ENCODE measurements at places on chromosomes 13 and 19. TPM values are rescaled to one million over a fixed set of nuclear protein-coding genes. Genes with fewer than 3 reads are reported as not detected.

- DNase-seq: no peak
These were observed 1.5 kb upstream of the NTN5 start for GRCh38 chr19:48674216-48674809.

DNA sequence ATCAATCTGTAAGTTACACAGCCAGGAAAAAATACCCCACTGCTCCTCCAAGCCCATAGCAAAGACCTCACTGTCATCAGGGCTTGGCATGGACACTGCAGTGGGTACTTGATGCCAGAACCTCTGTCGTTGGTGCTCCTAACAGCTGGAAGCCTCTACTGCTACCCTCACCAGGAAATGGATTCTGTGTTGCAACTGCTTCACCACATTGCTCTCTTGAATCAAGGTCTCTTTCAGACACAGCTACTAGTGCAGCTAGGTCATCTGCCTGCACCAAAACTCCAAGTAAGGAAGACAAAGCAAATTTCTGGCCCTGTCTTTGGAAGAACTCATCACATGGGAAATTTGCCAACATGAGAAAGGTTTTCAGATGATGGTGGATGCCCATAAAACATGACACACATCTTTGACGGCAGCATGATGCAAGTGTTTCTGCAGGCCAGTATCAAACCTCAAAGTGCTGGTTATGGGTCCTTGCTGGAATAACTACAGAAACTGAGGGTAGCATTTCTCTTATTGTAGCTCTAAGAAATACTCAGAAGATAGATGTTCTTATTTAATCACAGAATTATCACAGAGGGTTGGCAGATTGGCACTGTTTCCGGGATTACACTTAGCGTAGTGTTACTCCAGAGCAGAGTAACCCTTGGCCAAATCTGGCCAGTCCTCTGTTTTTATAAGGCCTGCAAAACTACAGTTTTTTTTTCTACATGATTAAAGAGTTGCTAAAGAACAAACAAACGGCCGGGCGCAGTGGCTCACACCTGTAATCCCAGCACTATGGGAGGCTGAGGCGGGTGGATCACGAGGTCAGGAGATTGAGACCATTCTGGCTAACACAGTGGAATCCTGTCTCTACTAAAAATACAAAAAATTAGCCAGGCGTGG, 12.9 kb upstream of the PCCA start:
- DNase-seq: no peak

The NKPD1 gene
- total RNA-seq: 1.4 TPM

DNA sequence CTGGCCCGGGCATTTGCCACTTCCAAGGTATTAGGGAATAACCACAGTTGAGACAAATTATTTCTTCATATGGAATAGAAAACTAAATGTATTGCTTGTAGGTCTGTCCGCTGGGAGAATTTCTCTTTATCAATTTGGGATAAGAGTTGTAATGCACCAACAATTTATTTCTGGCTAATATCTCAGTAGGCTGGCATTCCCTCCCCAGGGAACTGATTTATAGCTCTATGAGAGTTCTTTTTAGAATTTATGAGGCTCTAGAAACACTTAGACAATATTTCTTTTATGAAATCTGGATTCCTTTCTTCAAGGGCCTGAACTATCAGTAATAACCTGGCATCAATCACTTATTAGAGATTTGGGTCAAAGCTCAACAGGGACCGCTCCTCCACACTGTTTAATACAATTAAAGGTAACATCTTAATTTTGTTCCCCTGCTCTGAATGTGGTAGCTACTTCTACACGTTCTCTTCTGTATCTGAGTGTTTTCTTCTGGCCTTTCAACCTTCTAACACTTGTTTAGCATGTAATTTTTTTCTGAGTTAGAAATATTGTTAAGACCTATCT, 857.4 kb upstream of the PRR20A start:
- no peak for DNase-seq

The ANGPTL8 gene
- total RNA-seq: not detected

The SIGLEC5 gene
- 0.74 TPM for total RNA-seq

DNA sequence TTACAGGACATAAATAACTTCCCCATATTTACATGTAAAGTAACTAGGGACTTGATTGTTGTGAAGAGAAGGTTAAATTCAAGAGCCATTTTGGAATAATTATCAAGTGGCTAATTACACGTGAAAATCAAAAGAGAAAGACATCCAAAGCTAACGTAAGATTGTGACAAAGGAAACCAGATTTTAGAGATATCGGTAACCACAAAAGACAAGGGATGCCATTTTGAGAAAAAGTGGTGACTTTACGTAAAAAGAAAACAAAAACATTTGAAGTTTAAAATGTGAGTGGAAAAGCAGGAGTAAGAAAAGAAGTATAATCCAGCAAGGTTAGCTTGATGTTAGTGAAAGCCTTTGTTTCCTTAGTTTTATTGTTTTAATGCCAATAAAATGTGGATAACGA, 10.9 kb upstream of the VWA8 start:
- DNase-seq: no peak

DNA sequence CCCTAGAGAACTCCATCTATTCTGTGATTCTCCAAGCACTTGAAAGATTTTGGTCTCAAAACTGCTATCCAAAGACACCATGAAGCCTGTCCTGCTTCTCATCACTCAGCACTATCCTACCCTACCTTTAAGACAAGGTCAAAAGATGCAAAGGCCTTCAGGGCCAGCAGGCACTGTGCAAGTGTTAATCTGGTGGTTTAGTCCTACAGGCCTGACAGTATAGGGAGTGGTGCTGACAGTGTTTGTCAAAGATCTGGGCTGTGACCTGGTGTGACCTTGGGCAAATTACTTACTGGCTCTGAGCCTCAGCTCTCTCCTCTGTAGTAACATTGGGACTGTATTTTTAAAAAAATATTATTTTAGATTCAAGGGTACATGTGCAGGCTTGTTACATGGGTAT, 28.0 kb downstream of the SIAH3 start:
- DNase-seq: no peak

The USHBP1 gene
- not detected for total RNA-seq

DNA sequence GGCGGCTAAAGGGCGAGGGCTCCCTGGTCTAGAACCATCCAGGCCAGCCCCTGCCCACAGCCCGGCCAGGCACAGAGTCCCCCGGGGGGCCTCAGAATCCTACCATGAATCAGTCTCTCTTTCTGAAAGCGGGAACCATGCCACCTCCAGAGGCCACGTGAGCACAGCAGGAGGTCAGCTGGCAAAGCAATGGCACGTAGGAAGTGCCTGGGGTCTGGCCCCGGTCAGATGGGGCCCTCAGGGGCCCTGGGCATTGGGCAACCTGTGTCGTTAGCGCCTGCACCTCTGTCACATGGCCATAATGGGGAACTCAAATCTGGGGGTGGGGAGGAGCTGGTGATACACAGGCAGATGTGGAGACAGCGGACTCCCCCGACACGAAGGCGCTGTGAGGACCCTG, 8.8 kb downstream of the MFSD12 start:
- no peak for DNase-seq

DNA sequence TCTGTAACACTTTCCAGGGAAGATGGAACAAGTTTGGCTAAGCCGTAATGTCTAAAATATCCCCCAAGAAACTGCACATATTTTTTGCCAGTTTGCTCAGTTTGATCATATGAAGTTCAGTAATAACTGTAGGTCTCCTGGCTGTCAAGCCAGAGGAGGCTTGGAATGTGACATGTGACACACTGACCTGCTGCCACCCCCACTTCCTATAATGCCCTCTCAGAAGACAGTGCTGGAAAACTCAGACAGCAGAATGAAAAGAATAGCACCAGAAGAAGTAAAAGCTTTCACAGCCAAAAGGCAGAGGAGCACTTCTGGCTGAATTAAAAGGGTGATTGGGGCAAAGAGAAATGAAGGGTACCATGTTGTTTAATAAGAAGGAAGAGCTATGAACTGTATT, 67.4 kb upstream of the UBAC2 start:
- no peak for DNase-seq

The ADPRHL1 gene
- total RNA-seq: 1.4 TPM

GRCh38 chr13:102682727-102683126, 12.1 kb downstream of the METTL21C start:
- DNase-seq: no peak

GRCh38 chr13:44368062-44368591, 5.5 kb upstream of the SERP2 start:
- peak; percentile 28 for DNase-seq

The S1PR4 gene
- total RNA-seq: not detected

DNA sequence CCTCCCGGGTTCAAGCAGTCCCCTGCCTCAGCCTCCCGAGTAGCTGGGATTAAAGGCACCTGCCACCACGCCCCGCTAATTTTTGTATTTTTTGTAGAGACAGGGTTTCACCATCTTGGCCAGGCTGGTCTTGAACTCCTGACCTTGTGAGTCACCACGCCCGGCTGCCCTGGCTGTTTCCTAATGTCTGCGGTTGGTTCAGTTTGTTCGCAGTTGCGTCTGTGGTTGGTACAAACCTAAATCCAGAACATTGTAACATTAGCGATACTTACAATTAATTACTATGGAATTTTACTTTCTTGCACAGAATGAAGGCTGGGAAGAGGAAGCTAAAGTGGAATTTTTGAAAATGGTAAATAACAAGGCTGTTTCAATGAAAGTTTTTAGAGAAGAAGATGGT, 38.1 kb downstream of the RNF17 start:
- peak; percentile 64 for DNase-seq

The TEX26 gene
- not detected for total RNA-seq

DNA sequence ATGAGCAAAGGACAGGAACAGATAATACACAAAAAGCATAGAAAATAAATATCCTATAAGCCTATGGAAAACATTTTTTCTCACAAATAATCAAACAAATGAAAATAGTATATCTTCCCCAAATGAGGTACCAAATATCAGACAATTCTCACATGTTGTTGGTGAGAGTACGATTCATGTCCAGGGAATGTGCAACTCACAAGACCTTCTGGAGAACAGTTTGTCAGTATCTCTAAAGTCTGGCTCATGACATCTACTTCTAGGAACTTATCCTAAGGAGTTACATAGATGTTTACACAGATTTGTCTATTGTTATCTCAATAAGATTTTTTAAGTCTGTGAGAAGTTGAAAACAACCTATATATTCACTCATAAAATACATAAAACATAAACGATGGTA, 80.3 kb upstream of the ARHGEF7 start:
- no peak for DNase-seq

DNA sequence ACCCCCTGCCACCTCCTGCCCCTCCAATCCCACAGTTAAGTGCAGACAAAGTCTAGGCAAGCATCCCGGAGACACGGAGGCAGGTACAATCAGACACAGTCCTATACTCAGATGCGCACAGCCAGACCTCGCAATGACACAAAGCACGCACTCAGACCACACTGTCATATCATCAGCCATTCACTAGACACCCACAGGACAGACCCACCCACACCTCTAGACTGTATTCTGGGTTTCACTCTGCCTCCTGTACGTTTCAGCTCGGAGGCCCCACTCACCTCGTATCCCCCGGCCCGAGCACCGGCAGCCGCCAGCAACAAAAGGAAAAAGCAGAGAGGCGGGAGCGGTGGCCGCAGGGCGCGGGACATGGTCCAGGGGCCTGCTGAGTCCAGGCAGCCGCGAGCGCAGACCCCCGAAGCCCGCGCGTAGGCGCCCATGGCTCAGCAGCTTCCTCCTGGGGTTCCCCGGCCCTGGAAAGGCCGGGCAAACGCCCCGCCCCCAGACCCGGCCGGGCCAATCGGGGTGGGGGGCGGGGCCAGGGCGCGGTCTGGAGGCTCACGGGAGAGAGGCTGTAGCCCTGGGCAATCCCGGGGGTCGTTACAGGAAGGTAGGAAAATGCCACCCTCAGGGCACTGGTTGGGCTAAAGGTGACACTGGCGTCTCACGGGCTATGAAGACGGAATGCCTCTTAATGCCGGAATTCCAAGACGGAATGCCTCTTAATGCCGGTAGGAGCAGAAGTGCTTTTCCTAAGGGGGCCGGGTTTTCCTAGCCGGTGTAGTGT, at the start of the genes MAN2B1 and WDR83:
Gene MAN2B1, minus strand, starts transcription at position 478 of the 784 bp plus-strand sequence. Its CDS starts 41 bp downstream, at position 437.
Gene WDR83, plus strand, starts transcription at position 543 of the 784 bp plus-strand sequence. CDS start 2,984 bp downstream, outside the sequence.
- peak; percentile 84 for DNase-seq

The GNG8 gene
- not detected for total RNA-seq

The RRAS gene
- 12.7 TPM for total RNA-seq

The FIZ1 gene
- 2.2 TPM for total RNA-seq

- DNase-seq: no peak
These were observed 822 bp upstream of the RFXAP start for GRCh38 chr13:36817996-36818803.
